Central memory CD8-positive, alpha-beta T cell (primary cell): ENCODE measurements at places on chromosomes 7 and 10.

GRCh38 chr10:20407357-20407756 lies 489.8 kb downstream of the NEBL start:
- no peak for DNase-seq

DNA sequence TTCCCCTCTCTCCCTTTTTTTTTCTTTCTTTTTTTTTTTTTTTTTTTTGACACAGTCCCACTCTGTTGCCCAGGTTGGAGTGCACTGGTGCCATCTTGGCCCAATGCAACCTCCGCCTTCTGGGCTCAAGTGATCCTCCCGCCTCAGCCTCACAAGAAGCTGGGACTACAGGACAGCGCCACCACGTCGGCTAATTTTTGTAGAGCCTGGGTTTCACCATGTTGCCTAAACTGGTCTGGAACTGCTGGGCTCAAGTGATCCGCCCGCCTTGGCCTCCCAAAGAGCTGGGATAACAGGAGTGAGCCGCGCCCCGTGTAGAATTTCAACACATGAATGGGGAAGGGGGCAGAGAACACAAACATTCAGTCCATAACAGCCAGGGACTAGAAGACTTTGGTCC lies 2.6 kb upstream of the SP4 start:
- no peak for DNase-seq

DNA sequence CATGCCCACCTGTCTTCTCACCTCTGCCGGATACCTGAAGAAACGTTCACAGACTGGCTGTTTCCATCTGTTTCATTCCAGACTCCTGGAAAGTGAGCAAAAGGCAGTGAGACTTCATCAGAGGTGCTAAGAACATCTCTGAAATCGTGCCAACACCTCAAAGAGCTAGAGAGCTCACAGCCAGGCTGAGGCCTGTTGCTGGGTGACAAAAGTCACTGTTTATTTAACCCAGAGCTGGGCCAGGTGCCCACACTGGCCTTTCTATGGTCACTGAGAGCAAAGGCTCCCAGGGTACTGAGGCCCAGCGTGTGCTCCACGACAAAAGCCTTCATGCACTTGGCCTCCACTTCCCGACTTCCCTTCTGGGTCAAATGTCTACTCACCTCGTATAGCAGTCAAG lies 3.7 kb upstream of the NANOS1 start:
- no peak for DNase-seq

GRCh38 chr10:72026278-72027111 lies 61.9 kb downstream of the SPOCK2 start:
- no peak for DNase-seq

- DNase-seq, result no peak
These were observed 176.3 kb downstream of the PKD1L1 start for GRCh38 chr7:47771990-47772360.

GRCh38 chr7:130461272-130461671 lies 20.5 kb upstream of the CEP41 start:
- no peak for DNase-seq

- no peak for DNase-seq
These were observed 2.7 kb downstream of the PROSER2 start for GRCh38 chr10:11825796-11826414.

DNA sequence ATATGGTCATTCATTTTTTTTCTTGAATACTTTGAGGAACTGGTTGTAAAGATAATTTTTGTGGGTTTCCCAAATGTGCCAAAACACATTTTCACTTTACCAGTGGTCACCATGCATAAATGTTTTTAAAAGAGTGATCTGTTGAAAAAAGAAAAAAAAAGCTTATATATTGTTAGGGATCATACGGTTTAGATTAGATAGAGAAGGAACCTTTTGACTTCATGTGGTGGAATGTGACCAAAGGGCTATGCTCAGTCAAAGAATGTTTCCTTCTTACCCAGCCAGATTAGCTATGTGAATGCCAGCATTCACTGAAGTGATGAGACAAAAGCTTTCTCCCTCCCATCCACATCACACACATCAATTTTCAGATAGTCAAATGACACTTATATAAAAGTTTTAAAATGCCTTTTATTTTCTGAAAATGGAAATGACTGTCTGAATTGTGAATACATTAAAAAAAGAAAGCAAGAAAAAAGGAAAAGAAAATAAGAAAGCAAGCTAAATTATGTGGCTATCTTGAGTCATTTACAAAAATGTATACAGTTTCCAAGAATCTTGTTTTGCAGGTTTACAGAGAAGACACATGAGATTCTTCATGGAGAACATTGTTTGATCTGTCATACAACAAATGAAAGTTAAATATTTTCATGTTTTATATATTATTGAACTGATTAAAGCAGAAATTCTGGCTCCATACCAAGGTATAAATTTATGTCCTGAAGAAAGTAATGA lies 8.6 kb upstream of the CPED1 start:
- no peak for DNase-seq
